Activated T-helper 1 cell treated with anti-CD3 and anti-CD28 coated beads, Interleukin-12 subunit alpha, Interleukin-12 subunit beta, Interleukin-2, Interleukin-4 antibody, amounts not matched to agents 30 ng/mL and 10 ng/mL and 1 ng/mL, durations not matched to agents 14 hours and 24 hours and 36 hours (primary cell): ENCODE measurements at places on chromosomes 6 and 20. TPM values are rescaled to one million over a fixed set of nuclear protein-coding genes. Genes with fewer than 3 reads are reported as not detected.

- H3K4me3 ChIP-seq, result no peak overlapping the region
- no peaks in the 10 kb centered on the region for H3K4me1 ChIP-seq
- H3K36me3 ChIP-seq, result peaks cover 26% of the 10 kb centered on the region
- no peak overlapping the region for H3K27ac ChIP-seq
- H3K27me3 ChIP-seq, result no peaks in the 10 kb centered on the region
Measured at GRCh38 chr20:4854561-4854901, 132.8 kb downstream of the PRND start.

GRCh38 chr6:107972413-107973096, 14.5 kb upstream of the SEC63 start:
- H3K4me3 ChIP-seq, result no peak overlapping the region
- no peak for DNase-seq
- H3K27me3 ChIP-seq, result peaks cover 8% of the 10 kb centered on the region
- no peaks in the 10 kb centered on the region for H3K36me3 ChIP-seq
- no peak overlapping the region for H3K27ac ChIP-seq

DNA sequence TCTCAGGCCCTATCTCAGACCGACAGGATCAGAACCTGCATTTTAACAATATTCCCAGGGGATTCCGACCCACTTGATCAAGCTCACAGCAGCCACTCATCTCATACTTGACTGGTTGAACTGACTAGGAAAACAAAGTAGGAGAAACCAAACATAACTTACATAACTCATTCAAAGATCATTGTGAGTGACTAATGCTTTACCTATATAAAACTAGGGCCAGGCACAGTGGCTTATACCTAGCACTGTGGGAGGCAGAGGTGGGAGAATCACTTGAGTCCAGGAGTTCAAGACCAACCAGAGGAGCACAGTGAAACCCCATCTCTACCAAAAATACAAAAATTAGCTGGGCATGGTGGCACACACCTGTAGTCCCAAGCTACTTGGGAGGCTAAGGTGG, 251.0 kb downstream of the ATXN1 start:
- H3K4me1 ChIP-seq, result peaks cover 74% of the 10 kb centered on the region
- H3K36me3 ChIP-seq, result peaks cover 44% of the 10 kb centered on the region
- H3K27me3 ChIP-seq, result no peaks in the 10 kb centered on the region
- no peak overlapping the region for H3K4me3 ChIP-seq
- H3K27ac ChIP-seq, result peak overlapping the region; percentile 62
- no peak for DNase-seq

- H3K4me1 ChIP-seq, result peaks cover 2% of the 10 kb centered on the region
- peaks cover 6% of the 10 kb centered on the region for H3K36me3 ChIP-seq
- peaks cover 13% of the 10 kb centered on the region for H3K27me3 ChIP-seq
- no peak for DNase-seq
Measured at GRCh38 chr6:135280375-135281136, 99.4 kb downstream of the MYB start.

DNA sequence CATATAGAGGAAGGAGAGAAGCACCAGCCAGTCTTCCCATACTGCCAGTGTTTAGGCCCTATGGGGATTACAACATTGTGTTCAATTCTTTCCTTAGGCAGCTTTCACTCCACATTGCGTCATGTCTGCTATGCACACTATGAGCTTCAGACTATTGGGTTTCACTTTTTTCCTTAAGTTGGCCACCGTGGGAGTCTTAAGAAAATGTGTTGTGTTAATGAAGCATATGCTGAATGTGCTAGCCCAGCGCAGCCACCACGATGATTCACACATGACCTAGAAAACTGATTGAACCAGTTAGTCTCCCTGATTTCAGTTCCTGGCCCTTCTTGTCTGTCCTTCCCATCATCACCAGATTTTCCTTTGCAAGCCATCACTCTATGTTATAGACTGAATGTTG, 21.5 kb downstream of the TUBB2B start:
- no peaks in the 10 kb centered on the region for H3K36me3 ChIP-seq
- no peak overlapping the region for H3K27ac ChIP-seq

DNA sequence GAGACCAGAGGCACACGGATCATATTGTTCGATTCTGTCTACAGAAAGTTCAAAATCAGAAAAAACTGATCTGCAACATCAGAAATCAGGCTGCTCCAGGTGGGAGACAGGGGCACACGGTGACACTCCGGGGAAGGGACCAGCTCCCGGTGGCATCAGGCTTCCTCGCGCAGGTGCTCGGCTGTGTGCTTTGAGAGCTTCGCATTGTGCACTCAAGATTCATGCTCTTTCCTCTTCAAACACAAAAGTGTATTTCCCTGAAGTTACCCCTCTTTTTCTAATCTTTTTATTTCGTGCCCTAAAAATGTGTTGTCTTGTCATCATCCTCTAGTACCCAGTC, 108.1 kb downstream of the DLL1 start:
- no peaks in the 10 kb centered on the region for H3K4me1 ChIP-seq
- DNase-seq, result no peak
- no peaks in the 10 kb centered on the region for H3K27me3 ChIP-seq
- H3K27ac ChIP-seq, result no peak overlapping the region

GRCh38 chr6:20644667-20645370, 110.6 kb downstream of the CDKAL1 start:
- H3K27ac ChIP-seq, result no peak overlapping the region
- no peaks in the 10 kb centered on the region for H3K27me3 ChIP-seq
- peaks cover 9% of the 10 kb centered on the region for H3K36me3 ChIP-seq
- no peak overlapping the region for H3K4me3 ChIP-seq
- DNase-seq, result no peak

- no peak overlapping the region for H3K27ac ChIP-seq
- peaks cover 23% of the 10 kb centered on the region for H3K36me3 ChIP-seq
- DNase-seq, result no peak
- no peak overlapping the region for H3K4me3 ChIP-seq
- no peaks in the 10 kb centered on the region for H3K27me3 ChIP-seq
Measured at GRCh38 chr6:35429463-35429862, 22.7 kb upstream of the FANCE start.

GRCh38 chr6:133645966-133646740, 242.8 kb upstream of the TCF21 start:
- peaks cover 2% of the 10 kb centered on the region for H3K27me3 ChIP-seq
- no peaks in the 10 kb centered on the region for H3K36me3 ChIP-seq
- H3K4me1 ChIP-seq, result no peaks in the 10 kb centered on the region
- H3K27ac ChIP-seq, result no peak overlapping the region

- no peak overlapping the region for H3K27ac ChIP-seq
- no peaks in the 10 kb centered on the region for H3K4me1 ChIP-seq
- no peaks in the 10 kb centered on the region for H3K36me3 ChIP-seq
- H3K27me3 ChIP-seq, result no peaks in the 10 kb centered on the region
- H3K4me3 ChIP-seq, result no peak overlapping the region
- DNase-seq, result no peak
Measured at GRCh38 chr6:73866305-73866704, 170.3 kb downstream of the CD109 start.

- no peak overlapping the region for H3K4me3 ChIP-seq
- DNase-seq, result no peak
- no peaks in the 10 kb centered on the region for H3K4me1 ChIP-seq
- H3K27me3 ChIP-seq, result peaks cover 5% of the 10 kb centered on the region
- no peaks in the 10 kb centered on the region for H3K36me3 ChIP-seq
Measured at GRCh38 chr6:47147836-47148344, 105.8 kb upstream of the ADGRF1 start.

GRCh38 chr6:113540466-113540865, 316.7 kb upstream of the MARCKS start:
- DNase-seq, result no peak
- no peaks in the 10 kb centered on the region for H3K4me1 ChIP-seq
- H3K4me3 ChIP-seq, result no peak overlapping the region
- H3K36me3 ChIP-seq, result no peaks in the 10 kb centered on the region

- H3K4me3 ChIP-seq, result peak overlapping the region; percentile 95
- peaks cover 68% of the 10 kb centered on the region for H3K4me1 ChIP-seq
- peak overlapping the region; percentile 97 for H3K27ac ChIP-seq
Measured at GRCh38 chr6:41073968-41074691, 1.4 kb downstream of the NFYA start.

DNA sequence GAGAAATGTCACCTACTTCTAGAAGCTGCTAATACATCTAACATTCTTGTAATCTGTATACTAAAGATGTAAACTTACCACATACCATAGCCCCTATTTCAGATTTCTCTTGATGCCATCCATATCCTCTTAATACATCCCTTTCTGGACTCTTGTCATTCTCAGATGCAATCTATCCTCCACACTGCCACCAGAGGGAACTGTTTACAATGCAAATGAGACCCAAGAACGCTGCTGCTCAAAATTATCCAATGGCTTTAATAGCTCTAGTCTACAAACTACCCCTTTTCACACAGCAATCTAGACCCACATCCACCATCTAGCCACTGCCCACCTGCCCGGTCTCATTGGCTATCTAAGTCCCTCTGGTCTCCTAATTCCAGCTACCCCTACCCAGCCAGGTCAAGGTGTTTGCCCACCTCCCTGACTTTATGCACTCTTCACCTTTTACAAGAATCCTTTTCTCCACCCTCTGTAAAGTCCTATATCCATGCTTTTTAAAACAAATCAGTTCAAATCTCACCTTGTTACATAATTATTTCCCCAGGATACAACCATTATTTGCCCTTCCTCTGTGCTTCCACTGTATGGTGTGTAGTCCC, 14.8 kb downstream of the FAXC start:
- H3K27me3 ChIP-seq, result peaks cover 29% of the 10 kb centered on the region
- H3K27ac ChIP-seq, result no peak overlapping the region
- no peak overlapping the region for H3K4me3 ChIP-seq

OPN5 gene
- total RNA-seq, result not detected in 2 replicates

HLA-DRB1 gene
- 33.1 and 33.7 TPM in 2 replicates for total RNA-seq

GPLD1 gene
- total RNA-seq, result 0.22 and 0.39 TPM in 2 replicates

PRSS35 gene
- total RNA-seq, result not detected in 2 replicates

PRPH2 gene
- not detected in 2 replicates for total RNA-seq
